ENCODE measurements at places on chromosomes 4 and X.

- peak; percentile 49 for DNase-seq
Observed at GRCh38 chr4:183873409-183874185, 31.5 kb upstream of the STOX2 start.

DNA sequence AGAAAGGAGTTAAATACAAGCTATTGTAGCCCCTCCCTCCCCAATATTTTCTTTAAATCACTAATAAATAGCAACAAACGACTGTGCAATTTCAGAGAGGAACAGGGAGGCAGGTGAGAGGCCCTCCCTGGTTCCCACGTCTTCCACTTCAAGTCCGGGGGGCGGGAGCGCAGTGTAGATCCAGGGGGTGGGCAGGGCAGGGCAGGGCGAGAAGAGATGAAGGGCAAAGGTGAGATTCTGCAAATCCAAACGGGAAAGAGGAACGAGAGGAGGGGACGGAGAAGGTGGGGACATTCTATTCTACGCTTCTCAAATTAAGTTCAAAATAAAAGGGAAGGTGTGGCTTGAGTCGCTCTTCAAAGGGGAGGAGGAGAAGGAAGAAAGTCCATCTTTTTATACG is 6.8 kb downstream of the NKX6-1 start:
- DNase-seq: no peak

- no peak for DNase-seq
Observed at GRCh38 chr4:20890761-20891160, 190.5 kb downstream of the PACRGL start.

DNA sequence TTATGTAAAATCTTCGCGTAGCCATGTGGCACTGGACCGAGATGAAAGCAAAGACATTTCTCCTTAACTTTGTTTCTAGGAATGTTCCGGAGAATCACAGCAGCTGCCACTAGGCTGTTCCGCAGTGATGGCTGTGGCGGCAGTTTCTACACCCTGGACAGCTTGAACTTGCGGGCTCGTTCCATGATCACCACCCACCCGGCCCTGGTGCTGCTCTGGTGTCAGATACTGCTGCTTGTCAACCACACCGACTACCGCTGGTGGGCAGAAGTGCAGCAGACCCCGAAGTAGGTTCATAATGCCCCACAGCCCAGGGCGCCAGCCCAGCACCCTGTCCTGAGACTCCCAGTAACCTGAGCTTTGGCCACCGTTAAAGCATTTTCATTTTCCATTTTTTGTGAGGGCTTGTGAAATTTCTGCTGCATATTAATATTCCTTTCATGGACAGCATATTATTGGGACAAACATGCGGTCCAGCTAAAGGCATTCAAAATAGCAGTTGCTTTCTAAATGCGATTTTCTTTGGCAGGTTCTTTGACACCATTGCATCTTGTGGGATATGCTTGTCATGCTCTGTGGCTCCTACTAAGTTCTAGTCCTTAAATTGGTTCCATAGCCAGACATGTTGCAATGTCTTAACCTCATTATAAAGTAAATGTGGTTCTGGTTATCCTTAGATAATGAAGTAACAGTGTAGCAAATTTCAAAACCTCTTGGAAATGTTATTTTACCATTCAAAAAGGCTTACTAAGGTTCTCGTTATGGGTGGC is 49.1 kb upstream of the MSANTD1 start:
- DNase-seq: no peak
